ENCODE measurements at places on chromosomes 1 and 21. TPM values are rescaled to one million over a fixed set of nuclear protein-coding genes. Genes with fewer than 3 reads are reported as not detected.

Gene ACTL8
- not detected for total RNA-seq

Gene DMRTB1
- not detected for total RNA-seq

Gene BMP8B
- total RNA-seq: under 0.01 TPM

Gene SAMD13
- 0.43 TPM for total RNA-seq

Gene PLEKHM2
- total RNA-seq: 51.8 TPM

Gene SCAF4
- 3.6 TPM for total RNA-seq

Gene TMEM125
- total RNA-seq: not detected

Gene MROH9
- total RNA-seq: not detected

Gene CD84
- not detected for total RNA-seq

Gene TCP10L
- 0.17 TPM for total RNA-seq

Gene PBX1
- 1.5 TPM for total RNA-seq

Gene OLIG1
- total RNA-seq: not detected

Gene NLRP3
- total RNA-seq: not detected

Gene FCN3
- total RNA-seq: not detected

Gene ADCY10
- not detected for total RNA-seq

Gene SH2D5
- 0.11 TPM for total RNA-seq

Gene LAD1
- 0.22 TPM for total RNA-seq

Gene SMCP
- not detected for total RNA-seq

Gene B4GALT2
- total RNA-seq: 39.6 TPM

Gene TMEM81
- total RNA-seq: 0.76 TPM

Gene PAQR6
- total RNA-seq: 0.33 TPM

Gene DEPDC1
- 3.2 TPM for total RNA-seq

Gene PYHIN1
- total RNA-seq: not detected

Gene ZNF695
- total RNA-seq: 1.5 TPM

Gene RABIF
- 12.0 TPM for total RNA-seq

Measured in dermis lymphatic vessel endothelial cell (primary cell).